ENCODE measurements at places on chromosomes 6 and 20.

GRCh38 chr6:22631091-22631490 is 61.7 kb downstream of the HDGFL1 start:
- DNase-seq: peak; percentile 10

- DNase-seq: no peak
Measured at GRCh38 chr20:41176711-41177552, 39.6 kb downstream of the PLCG1 start.

GRCh38 chr6:28537509-28538140 is 11.9 kb downstream of the GPX5 start:
- DNase-seq: peak; percentile 7

GRCh38 chr6:33440649-33441309 is 13.6 kb upstream of the ZBTB9 start:
- no peak for DNase-seq

DNA sequence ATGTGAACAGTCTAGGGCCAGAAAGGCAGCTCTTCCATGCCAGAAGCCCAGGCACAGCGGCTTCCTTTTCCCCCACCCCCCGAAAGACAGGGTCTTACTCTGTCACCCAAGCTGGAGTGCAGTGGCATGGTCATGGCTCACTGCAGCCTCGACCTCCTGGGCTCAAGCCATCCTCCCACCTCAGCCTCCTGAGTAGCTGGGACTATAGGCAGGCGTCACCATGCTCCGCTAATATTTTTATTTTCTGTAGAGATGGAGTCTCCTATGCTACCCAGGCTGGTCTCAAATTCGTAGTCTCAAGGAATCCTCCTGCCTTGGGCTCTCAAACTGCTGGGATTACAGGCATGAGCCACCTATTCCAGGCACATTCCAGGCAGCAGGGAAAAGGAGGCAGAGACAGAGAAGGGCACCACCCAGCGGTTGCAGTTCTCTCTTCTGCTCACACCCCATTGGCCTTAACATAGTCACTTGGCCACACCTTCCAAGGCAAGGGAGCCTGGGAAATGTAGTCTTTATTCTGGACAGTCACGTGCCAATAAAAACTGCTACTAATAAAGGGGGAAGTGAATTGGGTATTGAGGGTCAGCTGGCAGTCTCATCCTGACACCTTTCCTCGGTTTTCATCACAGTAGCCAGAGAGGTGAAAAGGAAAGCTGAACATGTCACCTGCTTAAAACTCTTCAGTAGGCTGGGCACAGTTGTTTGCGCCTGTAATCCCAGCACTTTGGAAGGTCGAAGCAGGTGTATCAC is 205.9 kb downstream of the ZMYND8 start:
- peak; percentile 71 for DNase-seq

DNA sequence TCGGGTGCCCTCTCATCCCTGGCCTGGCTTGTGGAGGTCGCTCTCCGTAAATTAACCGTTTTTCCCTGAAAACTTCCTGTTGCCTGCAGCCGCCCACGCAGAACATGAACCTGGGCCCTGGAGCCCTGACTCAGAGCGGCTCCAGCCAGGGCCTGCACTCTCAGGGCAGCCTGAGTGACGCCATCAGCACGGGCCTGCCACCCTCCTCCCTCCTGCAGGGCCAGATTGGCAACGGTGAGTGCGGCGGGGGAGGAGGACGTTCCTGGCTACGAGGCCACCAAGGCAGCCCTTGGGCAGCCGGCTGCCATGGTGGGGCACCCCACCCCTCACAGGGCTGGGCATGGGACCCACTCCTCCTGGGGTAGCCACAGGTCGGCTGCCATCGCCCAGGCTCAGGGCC is 17.8 kb downstream of the SS18L1 start:
- DNase-seq: no peak

GRCh38 chr6:25341203-25341552 is 62.0 kb downstream of the CARMIL1 start:
- DNase-seq: no peak

- DNase-seq: peak; percentile 66
Measured at GRCh38 chr6:27608916-27609883, 136.3 kb upstream of the ZNF184 start.

GRCh38 chr6:170007468-170008293 is 256.3 kb downstream of the ERMARD start:
- no peak for DNase-seq

DNA sequence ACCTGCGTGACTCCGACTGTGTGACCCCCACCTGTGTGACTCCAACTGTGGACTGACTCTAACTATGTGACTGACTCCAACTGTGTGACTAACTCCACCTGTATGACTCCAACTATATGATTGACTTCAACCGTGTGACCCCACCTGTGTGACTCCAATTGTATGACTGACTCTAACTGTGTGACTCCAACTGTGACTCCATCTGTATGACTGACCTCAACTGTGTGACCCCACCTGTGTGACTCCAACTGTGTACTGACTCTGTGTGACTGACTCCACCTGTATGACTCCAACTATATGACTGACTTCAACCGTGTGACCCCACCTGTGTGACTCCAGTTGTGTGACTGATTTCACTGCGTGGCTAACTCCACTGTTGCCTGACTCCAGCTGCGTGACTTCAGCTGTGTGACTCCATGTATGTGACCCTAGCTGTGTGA is 38.6 kb downstream of the SYNJ2 start:
- no peak for DNase-seq

All from foreskin fibroblast (primary cell).